ENCODE measurements at places on chromosomes 16 and 17.

DNA sequence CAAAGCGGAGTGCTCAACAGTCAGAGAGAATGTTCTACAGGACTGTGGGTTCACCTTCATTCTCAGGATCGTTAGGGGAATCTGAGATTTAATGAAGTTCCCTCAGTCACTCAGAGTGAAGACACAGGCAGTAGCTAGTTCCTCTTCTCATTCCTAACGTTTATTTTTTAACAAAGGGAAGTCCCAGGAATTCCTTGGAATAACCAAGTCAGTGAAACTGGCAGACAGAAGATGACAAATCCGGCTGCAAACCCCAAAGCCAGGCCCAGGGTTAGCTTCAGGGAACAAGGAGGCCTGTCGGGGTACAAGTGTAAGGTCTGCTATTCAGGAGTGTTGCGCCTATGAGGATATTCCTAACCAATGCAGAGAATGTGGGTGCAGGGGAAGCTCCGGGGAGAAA lies 42.0 kb downstream of the COTL1 start:
- no peak for DNase-seq

DNA sequence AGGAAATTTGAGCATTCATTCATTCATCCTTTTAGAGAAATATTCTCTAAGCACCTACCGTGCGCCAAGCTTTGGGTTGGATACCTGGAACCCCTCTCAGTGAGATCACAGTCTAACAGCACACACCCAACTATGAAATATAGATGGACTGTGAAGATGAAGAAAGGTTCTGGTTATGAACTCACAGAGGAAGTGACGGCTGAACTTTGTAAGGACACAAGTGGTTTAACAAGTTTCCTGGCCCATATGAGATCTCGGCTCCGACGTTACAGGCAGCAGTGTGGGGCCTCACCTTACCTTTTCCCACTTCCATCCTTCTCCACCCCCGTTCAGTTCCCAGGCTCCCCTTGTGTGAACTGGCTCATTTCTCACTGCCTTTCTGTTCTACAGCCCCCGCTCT lies 406.2 kb downstream of the MAF start:
- no peak for DNase-seq

DNA sequence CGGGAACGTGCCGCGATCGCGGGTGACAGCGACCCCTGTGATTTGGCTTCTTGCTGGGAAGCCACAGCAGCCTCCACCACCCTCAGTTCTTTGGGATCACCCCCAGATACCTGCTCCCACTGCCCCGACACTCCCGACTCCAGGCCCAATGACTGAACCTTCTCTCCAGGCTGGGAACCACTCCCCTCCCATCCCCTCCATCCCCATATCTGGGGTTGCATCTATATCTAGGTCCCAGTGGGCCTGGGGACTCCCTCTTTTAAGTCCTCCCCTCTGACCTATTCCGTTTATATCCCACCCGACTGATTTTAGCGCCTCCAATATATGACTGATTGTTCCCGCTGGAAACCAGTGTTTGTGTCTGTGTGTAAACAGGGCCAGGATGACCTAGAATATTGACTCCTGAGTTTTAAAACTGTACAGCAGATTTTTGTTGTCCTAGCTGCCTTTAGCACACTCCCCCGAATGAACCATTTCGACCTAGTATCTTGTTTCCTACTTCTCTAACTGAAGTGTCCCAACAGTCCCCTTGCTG lies 667 bp downstream of the PSMD3 start:
- DNase-seq = no peak

DNA sequence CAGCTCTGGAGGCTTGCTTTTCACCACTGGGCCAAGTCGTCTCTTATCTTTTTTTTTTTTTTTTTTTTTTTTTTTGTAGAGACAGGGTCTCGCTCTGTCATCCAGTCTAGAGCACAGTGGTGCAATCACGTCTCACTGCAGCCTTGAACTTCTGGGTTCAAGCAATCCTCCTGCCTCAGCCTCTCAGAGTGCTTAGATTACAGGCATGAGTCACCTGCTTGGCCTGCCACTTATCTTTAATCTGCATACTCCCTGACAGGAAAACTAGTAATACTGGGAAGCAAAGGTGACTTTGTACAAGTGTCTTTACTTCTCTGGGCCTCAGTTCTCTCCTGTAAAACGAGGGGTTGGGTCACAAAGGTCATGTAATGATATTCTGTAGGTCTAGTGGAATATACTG lies 15.0 kb downstream of the NTN1 start:
- DNase-seq = no peak

GRCh38 chr17:27840688-27841087 lies 40.4 kb upstream of the NOS2 start:
- DNase-seq = no peak

- DNase-seq = no peak
Measured at GRCh38 chr17:4554441-4554996, 665 bp downstream of the MYBBP1A start.
